RWPE2 (cell line): ENCODE measurements at places on chromosomes 16 and 17.

- no peak for DNase-seq
Measured at GRCh38 chr17:29084541-29085146, 41.7 kb downstream of the PIPOX start.

- DNase-seq = no peak
Measured at GRCh38 chr16:2983706-2984136, 3.5 kb upstream of the PKMYT1 start.

- DNase-seq = no peak
Measured at GRCh38 chr16:62060089-62060488, 23.9 kb upstream of the CDH8 start.

GRCh38 chr16:11151156-11151884 lies 104.7 kb downstream of the SOCS1 start:
- no peak for DNase-seq

GRCh38 chr16:85303354-85303883 lies 191.1 kb upstream of the CIBAR2 start:
- no peak for DNase-seq

- DNase-seq = no peak
Measured at GRCh38 chr17:10156599-10156947, 41.8 kb downstream of the GAS7 start.

DNA sequence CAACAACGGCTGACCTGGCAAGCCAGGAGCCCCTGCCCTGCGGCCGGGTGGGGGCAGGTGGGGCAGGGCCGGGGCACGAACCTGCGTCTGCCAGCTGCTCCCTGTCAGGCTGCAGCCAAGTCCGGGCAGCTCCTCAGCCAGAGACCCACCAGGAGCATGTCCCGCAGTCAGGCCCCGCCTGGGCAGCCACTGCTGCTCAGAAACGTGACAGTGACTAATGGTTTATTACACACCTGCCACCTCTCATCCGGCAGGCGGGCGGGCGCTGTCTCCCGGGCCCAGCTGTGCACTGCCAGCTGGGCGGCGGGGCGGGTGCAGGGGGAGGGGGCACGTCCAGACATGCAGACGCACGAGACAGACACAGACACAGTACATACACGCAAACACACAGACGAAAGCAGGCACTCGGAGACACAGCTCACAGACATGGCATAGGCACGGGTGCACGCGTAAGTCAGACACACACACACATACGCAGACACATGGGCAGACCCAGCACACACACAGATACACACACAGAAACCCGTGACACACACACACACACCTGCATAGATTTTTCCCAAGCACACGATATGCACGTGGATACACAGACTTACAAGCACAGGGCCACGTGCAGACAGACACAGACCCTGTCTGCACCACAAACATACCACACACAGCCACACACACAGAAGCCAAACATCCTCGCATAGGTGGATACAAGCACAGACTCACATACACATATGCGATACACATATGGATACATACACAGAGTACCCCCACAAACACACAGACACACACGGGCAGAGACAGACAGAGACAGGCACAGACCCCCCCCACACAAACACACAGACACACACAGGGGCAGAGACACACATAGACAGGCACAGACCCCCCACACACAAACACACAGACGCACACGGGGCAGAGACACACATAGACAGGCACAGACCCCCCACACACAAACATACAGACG lies 248.3 kb upstream of the CIBAR2 start:
- DNase-seq = peak; percentile 91

GRCh38 chr17:35265071-35265470 lies 22.2 kb downstream of the SLFN5 start:
- DNase-seq = no peak

DNA sequence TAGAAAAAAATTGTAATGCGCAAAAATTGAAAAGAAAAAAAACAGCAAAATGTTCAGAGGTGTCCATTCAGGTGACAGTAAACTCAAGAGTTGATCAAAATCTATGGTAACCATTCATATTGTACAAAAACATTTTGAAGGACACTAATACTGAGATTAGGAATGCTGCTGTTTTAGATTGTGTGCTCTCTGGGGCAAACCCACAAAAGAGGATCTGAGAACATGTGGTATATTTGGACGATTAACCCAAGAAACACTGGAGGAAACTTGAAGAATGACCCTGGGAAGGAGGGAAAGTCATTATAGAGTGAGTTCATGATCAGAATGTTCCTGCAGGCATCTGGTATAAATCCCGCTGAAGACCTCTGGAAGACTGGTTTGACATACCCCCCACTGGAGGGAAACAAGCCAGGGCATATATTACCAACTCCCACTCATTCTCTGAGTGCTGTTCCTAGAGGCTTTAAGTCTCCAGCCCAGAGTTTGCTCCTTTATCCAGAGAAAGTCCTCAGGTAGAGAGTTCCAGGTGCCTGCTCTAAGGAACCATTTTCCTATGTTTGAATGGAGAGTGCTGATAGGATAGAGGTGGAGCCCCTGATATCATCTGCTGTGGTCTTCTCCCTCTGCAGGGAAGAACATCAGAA lies 1.2 kb downstream of the KRTAP4-2 start:
- DNase-seq = no peak

GRCh38 chr16:19102187-19102872 lies 11.4 kb upstream of the ITPRIPL2 start:
- no peak for DNase-seq

DNA sequence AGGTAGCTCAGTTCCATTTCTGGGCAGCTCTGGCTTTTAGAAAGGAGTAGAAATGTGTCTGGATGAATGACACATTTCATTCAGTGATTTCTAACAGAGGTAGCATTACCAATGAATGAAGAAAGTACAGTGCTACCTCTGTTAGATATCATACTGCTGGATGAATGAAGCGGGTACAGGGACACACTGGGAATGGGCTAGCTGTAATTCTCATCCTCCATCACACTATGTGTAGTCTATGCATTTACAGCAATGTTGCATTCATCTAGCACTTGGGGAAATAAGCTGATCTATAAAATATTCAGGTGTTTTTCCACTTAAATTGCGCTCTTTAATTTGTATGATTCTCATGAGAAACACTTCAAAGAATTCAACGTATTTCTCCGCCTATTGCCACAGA lies 158.3 kb upstream of the IRX5 start:
- no peak for DNase-seq

DNA sequence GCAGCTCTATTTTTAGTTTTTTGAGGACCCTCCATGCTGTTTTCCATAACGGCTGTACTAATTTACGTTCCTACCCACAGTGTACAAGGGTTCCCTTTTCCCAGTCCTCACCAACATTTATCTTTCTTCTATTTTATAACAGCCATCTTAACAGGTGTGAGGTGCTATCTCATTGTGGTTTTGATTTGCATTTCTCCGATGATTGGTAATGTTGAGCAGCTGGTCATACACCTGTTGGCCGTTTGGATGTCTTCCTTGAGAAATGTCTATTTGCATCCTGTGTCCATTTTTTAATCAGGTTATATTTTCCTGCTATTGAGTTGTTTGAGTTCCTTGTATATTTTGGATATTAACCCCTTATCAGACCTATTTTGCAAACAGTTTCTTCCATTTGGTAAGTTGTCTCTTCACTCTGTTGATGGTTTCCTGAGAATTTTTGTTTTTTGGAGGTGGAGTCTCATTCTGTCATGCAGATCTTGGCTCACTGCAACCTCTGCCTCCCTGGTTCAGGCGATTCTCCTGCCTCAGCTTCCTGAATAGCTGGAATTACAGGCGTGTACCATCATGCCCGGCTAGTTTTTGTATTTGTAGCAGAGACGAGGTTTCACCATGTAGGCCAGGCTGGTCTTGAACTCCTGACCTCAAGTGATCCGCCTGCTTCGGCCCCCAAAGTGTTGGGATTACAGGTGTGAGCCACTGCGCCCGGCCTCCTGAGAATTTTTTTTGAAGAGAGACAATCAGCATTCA lies 279.6 kb downstream of the SNX29 start:
- no peak for DNase-seq

- peak; percentile 98 for DNase-seq
Measured at GRCh38 chr16:80027007-80027965, 426.7 kb upstream of the MAF start.

GRCh38 chr17:42198897-42199296 lies 4.6 kb upstream of the GHDC start:
- DNase-seq = no peak

GRCh38 chr17:52148288-52148968 lies 10.1 kb downstream of the CA10 start:
- no peak for DNase-seq

DNA sequence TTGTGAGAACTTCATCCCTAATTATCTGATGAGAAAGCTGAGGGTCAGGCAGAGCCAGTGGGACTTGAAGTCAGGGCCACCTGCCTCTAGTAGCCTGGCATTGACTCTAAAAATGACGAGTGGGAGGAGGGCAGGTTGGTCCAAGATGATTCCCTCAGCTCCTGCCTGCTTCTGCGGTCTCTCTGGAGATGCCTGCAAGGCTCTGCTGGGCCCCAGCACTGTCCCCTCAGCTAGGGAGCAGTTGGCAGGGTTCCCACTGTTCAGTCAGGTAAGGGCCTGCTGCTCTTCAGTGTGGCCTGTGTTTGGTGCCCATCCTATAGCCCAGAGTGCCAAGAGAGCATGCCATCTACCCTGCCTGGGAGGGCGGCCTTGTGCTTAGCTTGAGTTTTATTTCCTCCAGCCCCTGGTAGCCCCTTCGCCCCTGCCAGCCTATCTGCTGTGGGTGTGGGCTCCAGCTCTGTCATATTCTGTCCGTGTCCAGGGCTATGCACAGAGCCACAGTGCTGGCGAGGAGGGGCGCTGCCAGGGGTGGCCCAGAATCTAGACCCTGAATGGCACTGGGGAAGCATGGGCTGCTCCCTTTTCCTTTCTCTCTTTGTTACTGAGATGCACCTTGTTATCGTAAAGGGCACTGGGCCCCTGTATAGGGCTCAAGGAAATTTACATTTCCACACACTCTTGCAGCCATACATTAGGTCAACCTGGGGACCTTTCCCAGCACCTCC lies 68.5 kb downstream of the CYLD start:
- DNase-seq = no peak

GRCh38 chr17:77572065-77572601 lies 386.4 kb upstream of the TNRC6C start:
- no peak for DNase-seq

- DNase-seq = no peak
Measured at GRCh38 chr17:47816111-47816735, 5.4 kb downstream of the OSBPL7 start.

DNA sequence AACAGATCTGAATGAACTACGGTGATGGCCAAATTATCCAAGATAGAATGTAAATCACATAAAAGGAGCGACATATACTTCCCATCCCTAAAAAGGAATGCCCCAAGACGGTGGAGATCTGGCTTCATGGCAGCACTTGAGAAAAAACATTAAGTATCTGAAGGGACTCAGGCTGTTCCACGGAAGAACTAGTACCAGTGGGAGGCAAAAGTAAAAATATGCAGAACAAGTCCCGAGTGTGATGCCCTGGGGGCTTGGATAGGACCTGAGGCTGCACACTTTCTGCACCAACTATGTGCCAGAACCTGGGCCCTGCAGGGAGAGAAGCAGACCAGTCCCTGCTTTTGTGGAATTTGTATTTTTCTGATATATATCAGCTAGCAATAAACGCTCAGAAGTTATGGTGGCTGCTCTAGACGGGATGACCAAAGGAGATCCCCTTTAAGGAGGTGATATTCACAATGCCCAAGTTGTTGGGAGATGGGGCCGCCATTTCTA lies 539 bp upstream of the CKLF start:
- no peak for DNase-seq

DNA sequence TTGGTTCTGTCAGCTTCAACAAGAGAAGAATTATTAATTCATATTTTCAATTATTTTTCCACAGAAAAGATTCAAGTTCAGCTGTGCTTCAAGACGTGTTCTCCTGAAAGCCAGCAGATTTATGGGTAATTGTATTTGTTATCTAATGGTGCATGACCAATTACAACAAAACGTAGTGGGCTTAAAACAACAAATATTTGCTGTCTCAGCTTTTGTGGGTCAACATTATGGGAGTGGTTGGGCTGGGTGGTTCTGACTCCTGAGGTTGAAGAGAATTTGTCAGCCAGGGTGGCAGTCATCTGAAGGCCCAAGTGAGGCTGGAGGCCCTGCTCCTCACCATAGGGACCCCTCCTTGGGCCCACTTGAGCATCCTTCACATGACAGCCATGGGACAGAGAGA lies 24.1 kb upstream of the KREMEN2 start:
- DNase-seq = no peak

- no peak for DNase-seq
Measured at GRCh38 chr17:48756830-48757251, 28.3 kb upstream of the HOXB13 start.

- no peak for DNase-seq
Measured at GRCh38 chr16:80611171-80611929, 70.6 kb downstream of the DYNLRB2 start.

DNA sequence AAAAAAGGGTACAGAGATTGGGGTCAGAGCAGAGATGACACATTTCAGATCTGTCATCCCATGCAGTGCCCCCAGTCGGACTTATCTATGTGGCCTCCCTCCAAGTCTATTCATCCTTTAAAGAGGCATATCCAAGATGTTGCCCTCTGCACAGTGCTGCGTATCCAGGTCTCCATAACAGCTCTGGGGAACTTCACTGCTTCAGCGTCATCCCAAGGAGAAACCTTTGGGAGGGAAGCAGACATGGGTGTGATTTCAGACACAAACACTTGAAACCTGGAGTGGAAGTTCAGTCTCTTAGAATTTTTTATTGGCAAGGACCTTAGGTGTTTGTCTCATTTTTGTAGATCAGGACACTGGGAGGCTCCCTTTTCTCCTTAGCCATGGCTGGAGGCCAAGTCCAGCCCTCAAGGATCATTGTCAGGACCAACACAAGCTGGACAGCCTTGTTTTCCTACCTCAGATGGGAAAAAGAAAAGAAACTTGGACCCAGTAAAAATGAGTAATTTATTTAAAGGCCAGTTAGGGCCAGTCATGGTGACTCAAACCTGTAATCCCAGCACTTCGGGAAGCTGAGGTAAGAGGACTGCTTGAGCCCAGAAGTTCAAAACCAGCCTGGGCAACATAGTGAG lies 23.9 kb upstream of the NLK start:
- no peak for DNase-seq

DNA sequence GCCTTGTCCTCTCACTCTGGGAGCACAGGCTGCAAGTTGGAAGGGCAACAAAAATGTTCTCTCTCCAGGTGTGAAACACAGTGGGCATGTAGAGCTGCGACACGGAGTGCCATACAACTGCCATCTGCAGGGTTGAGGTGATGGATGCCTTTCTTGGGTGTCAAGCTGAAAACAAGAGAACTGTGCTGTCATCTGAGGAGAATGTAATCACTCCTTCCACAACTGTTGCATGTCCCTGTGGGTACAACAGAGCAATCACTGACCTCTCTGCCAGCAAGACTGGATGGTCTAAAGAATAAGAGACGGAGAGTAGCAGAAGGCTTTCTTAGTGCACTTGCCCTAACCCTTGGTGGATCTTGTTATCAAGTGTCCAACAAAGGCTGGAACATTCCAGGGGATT lies 29.2 kb downstream of the SLFN11 start:
- DNase-seq = no peak

DNA sequence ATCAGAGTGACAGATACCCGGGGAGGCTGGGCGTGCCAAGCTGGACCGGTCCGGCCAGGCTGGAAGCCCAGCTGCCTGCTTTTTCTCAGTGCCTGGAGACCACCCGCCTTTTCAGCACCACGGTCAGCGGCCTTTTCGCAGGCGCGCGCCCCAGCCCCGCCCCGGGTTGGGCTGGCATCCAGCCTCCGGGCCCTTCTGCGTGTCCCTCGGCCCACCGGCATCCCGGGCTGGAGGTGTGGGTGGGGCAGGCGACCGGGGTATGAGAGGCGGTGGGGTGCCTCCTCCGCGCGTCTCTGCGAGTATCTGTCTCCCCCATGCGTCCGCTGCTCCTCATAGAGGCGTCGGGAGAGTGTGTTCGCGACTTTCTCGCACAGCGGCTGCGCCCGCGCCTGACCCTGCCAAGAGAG lies 102.5 kb downstream of the MRM1 start:
- DNase-seq = no peak
